ENCODE measurements at places on chromosomes 4 and X.

- no peak for DNase-seq
These were observed 363.0 kb upstream of the ZCCHC13 start for GRCh38 chrX:73940893-73941470.

DNA sequence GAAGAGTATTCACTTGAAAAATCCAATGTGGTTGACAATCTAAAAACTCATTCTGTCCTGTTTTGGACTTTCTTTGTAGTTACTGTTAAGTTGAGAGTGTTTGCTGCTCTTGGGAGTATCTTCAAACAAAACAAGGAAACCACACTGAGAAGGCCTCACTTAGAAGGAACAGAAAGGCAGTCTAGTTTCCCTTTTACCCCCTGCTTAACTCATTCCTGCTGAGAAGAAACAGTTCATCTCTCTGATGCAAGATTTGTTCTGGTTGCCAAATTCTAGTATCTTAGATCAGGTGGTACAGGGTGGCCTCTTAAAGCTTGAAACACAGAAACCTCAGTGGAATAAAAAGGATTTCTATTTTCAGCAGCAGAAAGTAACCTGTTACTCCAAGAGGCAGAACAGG is 41.4 kb downstream of the GUCY2F start:
- no peak for DNase-seq

DNA sequence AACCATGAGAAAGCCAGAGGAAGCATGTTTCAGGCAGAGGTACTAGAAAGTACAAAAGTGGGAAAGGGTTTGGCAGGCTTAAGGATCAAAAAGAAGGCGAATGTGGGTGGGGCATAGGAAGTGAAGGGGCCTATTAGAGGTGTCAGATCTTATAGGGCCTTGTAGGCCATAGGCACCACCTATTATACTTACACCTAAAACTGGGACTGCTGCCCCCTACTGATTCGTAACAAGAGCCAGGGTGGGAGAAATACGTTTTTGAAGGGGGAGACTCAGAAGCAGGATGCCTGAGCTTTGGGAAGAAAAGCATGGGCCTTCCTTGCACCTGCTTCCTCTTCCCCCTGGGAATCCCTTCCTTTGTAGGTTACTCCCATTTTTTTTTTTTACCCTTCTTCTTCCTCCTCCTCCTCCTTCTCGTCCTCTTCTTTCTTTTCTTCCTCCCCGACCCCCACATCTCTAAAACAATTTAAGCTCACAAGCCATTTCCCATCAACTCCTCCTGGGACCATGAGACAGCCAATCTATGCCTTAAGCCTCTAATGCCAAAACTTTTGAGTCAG is 40.7 kb upstream of the GPC3 start:
- no peak for DNase-seq

DNA sequence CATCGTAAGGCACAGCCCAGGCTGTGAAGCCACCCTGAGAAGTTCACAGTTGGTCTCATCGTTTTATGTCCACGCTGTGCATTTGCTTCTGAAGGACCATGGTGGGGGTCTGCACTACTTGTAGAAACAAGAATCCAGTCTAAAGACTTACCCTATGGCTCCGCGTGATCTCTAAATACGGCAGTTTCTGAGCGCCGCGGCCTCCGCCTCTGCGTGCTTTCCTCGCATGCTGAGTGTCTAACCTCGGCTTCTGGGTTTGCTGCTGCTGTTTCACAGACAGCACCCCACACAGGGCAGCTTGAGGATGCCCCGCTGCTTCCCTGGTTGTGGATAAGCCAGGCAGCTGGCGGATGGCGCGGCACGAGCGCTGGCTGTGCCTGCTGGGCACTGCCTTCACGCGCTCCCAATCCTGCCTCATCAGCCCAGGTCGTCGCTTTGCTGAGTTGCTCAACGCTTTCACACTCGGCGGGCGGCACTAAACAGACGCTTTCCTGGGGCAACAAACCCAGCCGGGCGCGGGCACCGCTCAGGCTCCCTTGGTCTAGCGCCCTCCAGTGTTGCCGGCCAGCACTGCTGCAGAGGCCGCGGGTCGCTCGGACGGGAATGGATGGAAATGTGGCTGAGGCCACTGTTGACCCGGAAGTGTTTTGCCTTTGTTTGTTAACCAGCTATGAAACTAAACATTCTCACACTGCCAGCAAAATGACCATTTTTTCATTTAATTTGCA is 39.2 kb downstream of the FGFRL1 start:
- DNase-seq = no peak

DNA sequence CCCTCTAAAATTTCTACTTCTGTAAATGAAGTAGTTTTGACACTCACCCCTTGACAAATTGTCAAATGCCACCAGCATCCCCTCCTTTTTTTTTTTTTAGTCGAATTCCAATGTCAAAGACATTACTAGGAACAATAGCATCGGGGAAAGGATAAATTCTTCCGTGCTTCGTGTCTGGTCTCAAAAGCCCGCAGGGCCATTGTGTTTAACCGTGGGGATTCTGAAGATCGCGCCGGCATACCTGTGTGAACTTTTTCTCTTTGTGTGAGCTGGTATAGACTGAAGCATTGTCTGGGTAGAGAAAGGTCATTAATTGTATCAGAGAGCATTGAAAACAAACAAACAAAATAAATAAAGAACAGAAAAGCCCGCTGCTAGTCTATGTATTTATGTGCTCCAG is 313.9 kb downstream of the ASMT start:
- DNase-seq = no peak

GRCh38 chr4:145954924-145955339 is 16.3 kb upstream of the ZNF827 start:
- DNase-seq = no peak

GRCh38 chr4:163558539-163559044 is 64.1 kb downstream of the TMA16 start:
- no peak for DNase-seq

DNA sequence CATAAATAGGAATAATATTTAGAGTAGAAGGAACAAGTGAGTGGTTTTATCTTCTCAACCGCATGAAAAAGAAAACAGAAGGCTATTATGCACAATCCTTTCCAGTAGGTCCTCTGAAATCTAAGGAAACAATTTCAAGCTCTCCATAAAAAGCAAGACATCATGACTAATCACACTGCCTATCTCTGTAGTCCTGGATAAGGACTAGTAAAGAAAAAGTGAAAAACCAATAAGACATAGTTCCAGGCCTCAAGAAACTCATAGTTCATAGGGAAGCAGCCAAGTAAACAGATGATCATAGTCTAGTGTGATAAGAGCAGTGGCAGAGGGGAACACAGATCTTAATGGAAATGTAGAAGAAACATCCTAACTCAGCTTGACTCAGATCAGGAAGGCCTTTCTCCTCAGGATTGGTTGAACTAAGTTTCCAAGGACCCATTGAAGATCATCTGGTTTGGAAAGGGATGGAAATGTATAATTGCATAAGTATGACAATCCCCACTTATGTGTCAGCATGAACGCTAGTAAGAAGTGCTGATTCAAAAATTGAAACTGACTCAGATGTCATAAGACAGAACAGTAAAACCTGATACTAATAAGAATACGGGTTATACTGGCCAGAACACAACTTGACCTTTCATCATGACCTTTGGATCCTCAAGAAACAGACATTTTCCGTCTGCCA is 155.3 kb downstream of the GRIA3 start:
- no peak for DNase-seq

Data from HTR-8/SVneo (cell line).